ENCODE measurements at places on chromosomes 16 and 17.

DNA sequence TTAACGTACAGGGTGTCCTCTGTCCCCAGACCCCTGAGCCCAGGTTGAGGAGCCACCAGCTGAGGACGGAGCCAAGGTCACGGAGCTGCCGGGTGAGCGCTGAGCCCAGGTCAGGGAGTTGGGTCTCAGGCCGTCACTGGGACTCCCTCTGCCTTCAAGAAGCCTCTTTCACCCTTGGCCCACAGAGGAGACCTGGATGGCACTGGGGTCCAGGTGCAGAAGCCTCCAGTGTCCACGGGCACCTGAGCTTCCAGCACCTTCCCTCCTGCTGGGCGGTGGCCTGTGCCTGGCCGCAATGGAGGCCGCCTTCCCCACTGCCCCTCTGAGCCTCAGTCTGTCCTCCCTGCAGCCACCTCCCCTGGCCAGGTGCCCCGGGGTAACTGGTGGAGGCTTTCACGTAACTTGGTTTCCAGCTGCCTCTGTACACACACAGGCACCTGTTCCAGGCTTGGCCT is 31.6 kb upstream of the CDH15 start:
- no peak for DNase-seq

DNA sequence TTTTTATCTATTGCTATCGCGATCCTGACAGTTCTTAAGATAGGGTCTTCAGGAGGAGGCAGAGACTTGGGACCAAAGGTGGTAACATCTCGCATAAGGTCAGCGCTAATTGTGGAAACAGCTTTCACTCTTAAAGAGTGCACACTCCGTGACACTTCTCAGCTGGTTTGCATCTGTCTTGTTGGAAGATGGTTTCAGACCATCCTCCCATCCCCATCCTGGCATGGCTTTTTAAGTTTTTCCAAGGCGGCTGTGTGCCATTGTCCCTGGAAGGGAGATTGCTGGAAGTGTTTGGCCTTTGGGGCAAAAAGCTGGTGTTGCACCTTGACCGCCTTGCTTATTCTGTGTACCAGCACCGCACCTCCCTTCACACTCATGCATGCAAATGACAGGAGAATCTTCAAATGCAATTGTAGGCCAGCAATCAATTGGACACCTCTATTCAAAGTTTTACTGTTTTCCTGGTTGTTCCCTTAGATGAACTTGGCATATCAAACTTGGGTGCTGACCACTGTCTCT is 1.5 kb downstream of the SOCS7 start:
- no peak for DNase-seq

- no peak for DNase-seq
Observed at GRCh38 chr17:16419929-16420271, 4.5 kb downstream of the TRPV2 start.

- DNase-seq: no peak
Observed at GRCh38 chr16:86306811-86307513, 203.4 kb upstream of the FOXF1 start.
